Activated naive CD4-positive, alpha-beta T cell treated with anti-CD3 and anti-CD28 coated beads, Interleukin-2, amount 50 U/mL, for 72 hours (primary cell): ENCODE measurements at places on chromosomes 16 and 17.

GRCh38 chr16:75491876-75492275 lies 3.4 kb downstream of the CHST6 start:
- DNase-seq: no peak

- peak; percentile 85 for DNase-seq
Observed at GRCh38 chr16:84925092-84925772, 86.1 kb downstream of the ZDHHC7 start.

DNA sequence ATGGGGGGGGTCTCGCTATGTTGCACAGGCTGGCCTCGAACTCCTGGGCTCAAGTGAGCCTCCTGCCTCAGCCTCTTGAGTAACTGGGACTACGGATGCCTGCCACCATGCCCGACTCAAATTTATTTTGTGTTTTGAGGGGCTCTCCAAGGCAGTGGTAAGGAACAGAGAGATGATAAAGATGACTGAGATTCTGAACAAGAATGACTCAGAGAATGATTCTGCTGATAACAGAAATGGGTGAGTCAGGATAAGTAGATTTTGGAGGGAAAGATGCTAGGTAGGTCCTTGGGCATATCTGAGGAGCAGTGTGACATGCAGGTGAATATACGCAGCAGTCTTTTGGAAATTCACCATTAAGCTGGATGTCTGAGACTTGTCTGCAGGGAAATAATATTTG lies 2.6 kb downstream of the TMEM220 start:
- DNase-seq: no peak

DNA sequence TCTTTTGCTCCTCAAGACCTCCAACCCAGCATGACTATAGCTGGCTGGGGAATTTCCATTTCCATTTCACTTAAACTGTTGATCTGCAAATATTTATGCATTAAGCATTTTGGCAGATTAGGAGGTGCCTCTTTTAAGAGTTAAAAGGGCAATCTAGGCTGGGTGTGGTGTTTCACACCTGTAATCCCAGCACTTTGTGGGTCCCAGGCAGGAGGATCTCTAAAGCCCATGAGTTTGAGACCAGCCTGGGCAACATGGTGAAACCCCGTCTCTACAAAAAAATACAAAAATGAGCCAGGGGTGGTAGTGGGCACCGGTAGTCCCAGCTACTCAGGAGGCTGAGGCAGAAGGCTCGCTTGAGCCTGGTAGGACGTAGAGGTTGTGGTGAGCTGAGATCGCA lies 17.1 kb downstream of the ANKFY1 start:
- DNase-seq: no peak

GRCh38 chr17:57948555-57949420 lies 6.4 kb downstream of the CUEDC1 start:
- DNase-seq: no peak

DNA sequence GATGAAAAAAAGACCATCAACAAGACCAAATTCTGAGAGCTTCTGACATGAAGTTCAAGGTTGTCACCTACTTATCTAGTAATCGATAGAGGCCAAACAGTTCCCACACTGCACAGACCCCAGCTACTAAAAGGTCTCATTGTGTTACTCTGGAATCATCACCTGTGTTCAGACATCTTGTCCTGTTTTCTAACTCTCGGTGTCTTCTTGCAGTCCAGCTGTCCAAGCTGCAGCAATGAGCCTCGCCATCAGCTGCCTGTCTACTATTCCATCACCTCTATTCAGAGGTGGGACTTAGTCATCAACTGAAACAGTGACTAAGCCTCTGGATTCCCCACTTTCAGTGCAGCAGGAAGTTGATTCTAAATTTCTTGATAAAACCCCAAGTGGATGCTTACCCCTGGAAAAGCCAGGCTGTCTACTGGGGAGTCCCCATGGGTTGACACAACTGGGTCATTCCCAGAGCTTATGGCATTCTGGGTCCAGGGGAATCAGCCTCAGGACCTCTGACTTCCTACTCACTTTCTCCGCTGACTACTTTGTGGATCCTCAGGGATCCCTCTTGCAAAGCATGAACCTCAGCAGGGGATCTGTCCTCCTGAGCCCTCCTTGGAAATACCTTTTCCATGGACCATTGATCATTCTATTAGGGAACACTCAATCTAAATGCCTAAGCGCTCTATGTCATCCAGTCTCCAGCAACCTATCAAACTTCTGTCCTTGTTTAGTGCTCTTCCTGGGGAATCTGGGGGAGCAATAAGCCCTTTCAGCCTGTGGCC lies 46.5 kb downstream of the HNF1B start:
- peak; percentile 58 for DNase-seq

DNA sequence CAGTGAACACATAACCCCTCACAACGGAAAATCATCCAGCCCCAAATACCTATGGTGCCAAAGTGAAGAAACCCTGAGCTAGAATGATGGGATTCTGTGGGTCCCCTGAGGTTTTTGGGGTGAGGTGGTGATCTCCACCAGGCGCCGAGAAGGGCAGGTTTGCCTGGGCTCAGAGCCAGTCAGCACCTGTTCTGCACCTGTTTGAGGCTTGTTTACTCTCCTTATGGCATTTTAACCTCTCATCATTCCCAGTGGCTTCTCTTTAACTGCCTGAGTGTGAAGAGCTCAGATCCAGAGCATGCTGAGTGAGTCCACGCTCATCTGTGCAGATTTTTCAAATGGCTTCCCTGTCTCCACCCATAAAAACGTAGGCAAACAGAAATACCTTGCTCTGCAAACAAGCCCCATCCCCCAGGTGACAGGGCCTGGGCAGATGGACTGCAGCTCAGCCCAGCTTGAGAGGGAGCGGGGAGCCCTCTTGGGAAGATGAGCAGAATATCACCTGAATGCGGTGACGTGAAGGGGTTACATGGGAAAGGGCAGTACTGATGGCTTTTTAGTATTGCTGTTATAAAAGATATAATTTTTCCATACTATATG lies 40.1 kb upstream of the CLEC19A start:
- no peak for DNase-seq
